ENCODE measurements at places on chromosomes 7 and 10. TPM values are rescaled to one million over a fixed set of nuclear protein-coding genes. Genes with fewer than 3 reads are reported as not detected.
A peak's percentile ranks its signal among the peaks of the same experiment; 100 is the strongest.

- H3K4me3 ChIP-seq = no peak overlapping the region
- no peak overlapping the region for H3K27ac ChIP-seq
- peaks cover 98% of the 10 kb centered on the region for H3K27me3 ChIP-seq
- peaks cover 25% of the 10 kb centered on the region for H3K4me1 ChIP-seq
- peak; percentile 71 for DNase-seq
Measured at GRCh38 chr10:99534939-99535763, 2.4 kb downstream of the NKX2-3 start.

DNA sequence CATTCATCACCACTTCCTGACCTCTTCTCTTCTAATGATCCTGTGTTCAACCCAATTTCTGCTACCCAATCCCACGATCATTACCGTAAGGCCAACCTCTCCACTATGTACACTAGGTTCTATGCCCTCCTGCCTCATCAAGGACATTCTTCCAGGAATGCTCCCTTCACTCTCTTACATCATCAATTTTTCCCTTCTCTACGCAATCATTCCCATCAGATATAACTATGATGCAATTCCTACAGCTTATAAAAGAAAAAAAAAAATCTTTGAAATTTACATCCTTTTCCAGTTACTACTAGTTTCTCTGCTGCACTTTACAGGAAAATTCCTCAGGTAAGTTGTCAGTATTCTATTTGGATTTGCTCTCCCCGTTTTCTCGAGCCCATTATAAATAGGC is 30.8 kb upstream of the GPR22 start:
- H3K4me3 ChIP-seq = no peak overlapping the region
- no peak overlapping the region for H3K27ac ChIP-seq
- no peak for DNase-seq
- H3K4me1 ChIP-seq = no peaks in the 10 kb centered on the region
- H3K27me3 ChIP-seq = no peaks in the 10 kb centered on the region
- H3K36me3 ChIP-seq = no peaks in the 10 kb centered on the region

DNA sequence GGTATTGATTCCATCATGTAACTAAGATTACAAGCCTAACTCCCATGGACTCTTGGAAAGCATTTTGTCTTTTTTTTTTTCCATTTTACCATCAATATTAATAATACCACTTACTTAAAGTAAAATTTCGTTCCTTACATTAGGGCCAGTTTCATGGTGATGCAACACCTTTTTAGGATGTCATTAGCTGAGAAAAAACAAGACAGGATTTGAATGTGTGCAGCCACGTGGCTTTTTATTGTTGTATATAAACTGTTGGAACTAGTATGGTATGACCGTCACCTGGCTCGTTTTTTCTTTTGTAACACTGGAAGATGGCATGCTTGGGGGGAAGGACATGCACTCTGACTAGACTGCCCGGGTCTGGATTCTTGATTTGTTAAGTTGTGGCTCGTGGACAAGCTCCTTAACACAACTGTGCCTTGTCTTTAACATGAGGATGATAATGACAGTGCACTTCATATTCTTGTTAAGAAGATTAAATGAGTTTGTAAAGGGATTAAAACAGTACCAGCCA is 42.1 kb downstream of the ARHGAP21 start:
- H3K4me1 ChIP-seq = peaks cover 11% of the 10 kb centered on the region
- H3K27ac ChIP-seq = peak overlapping the region; percentile 24
- no peak overlapping the region for H3K4me3 ChIP-seq
- H3K27me3 ChIP-seq = no peaks in the 10 kb centered on the region
- no peaks in the 10 kb centered on the region for H3K36me3 ChIP-seq

Gene CADPS2
- 41.5 TPM for total RNA-seq

GRCh38 chr7:149625340-149625946 is 127.8 kb upstream of the ZNF746 start:
- H3K27ac ChIP-seq = peak overlapping the region; percentile 88
- peak overlapping the region; percentile 83 for H3K4me3 ChIP-seq
- no peaks in the 10 kb centered on the region for H3K36me3 ChIP-seq
- peaks cover 13% of the 10 kb centered on the region for H3K4me1 ChIP-seq
- DNase-seq = peak; percentile 72
- peaks cover 3% of the 10 kb centered on the region for H3K27me3 ChIP-seq

- no peak for DNase-seq
- H3K36me3 ChIP-seq = no peaks in the 10 kb centered on the region
- H3K4me1 ChIP-seq = no peaks in the 10 kb centered on the region
- H3K27me3 ChIP-seq = no peaks in the 10 kb centered on the region
- H3K27ac ChIP-seq = no peak overlapping the region
Measured at GRCh38 chr10:18377898-18378297, 237.7 kb downstream of the CACNB2 start.

DNA sequence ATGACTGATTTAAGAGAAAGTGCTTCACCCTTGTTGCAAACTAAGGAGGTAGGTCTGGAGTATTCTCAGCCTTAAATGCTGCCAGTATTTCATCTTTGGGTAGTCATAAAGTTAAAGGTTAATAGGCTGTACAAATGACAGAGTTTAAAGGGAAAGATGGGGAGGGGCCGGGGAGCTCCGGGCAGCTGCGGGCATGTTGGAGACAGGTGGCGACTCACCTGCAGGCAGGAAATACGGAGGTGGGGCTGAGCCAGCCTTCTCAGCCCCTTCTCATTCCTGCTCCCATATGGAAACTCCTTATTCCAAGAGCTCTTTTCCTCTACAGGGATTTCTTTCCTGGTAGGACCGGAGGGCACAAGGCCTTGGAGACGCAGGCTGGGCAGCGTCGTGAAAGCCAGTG is 31.8 kb upstream of the HMX3 start:
- no peaks in the 10 kb centered on the region for H3K4me1 ChIP-seq
- no peaks in the 10 kb centered on the region for H3K27me3 ChIP-seq
- H3K36me3 ChIP-seq = no peaks in the 10 kb centered on the region
- no peak overlapping the region for H3K4me3 ChIP-seq
- no peak for DNase-seq

GRCh38 chr7:128928882-128929788 is 8.6 kb upstream of the IRF5 start:
- H3K4me3 ChIP-seq = no peak overlapping the region
- H3K27ac ChIP-seq = no peak overlapping the region
- H3K4me1 ChIP-seq = no peaks in the 10 kb centered on the region

Gene SSC4D
- 6.9 TPM for total RNA-seq

Gene DDIT4
- total RNA-seq = 165 TPM

All from hepatocyte (in vitro differentiated cells).